ENCODE measurements at places on chromosomes 7 and 10.

DNA sequence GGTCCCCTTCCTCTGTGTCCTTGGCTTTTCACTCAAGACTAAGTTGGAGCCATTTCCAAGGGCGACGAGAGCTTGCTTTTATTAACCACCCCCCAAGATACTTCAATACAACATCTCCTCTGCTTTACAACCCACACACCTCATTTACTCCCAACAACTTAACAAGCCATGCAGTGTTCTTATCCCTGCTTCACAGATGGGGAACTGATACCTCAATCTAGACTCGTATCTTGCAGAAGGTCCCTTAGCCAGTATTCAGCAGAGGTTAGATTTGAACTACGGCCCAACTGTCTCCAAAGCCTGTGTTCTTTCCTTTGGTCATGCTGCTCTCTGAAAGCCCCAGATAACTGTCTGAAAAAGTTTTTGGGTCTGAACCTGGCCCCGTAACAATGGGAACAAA, 444.8 kb downstream of the GRID1 start:
- DNase-seq = no peak

DNA sequence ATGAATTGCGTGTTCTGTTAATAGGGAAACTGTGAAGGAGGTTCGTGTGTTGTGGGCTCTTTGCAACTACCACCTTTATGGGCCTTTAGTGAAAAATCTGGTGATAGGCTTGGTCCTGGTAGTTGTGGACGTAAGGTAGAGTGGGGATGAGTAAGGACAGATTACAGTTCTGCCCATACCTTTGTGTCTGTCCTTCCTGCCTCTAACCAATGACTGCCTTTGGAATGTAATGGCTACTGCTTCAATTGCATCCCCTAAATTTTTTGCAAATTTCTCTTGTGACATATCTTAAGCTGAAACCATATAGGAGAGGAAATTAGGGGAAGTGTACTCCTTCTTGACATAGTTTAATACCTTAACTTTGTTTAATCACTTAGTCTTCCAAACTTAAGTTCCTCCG, 82.3 kb downstream of the ADK start:
- no peak for DNase-seq

- DNase-seq = peak; percentile 12
These were observed 63.6 kb upstream of the IGFBP3 start for GRCh38 chr7:45984386-45985295.

DNA sequence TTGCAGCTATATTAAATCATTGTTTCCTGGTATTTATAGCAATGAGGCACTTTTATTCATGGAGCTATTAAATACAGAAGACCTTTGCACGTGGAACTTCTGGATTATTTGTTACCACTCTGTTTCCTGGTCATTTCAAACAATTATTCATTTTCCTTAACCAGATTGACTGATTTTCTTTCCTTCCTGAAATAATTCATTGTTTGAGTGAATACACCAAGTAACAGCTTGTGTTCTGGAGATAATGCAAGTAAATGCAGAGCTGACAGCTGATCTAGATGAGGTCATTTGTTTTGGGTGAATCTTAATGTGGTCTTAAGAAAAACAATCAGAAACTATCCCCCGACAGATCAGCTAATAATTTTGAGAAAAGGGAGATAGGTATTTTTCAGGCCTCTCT, 497.7 kb downstream of the KIF20B start:
- DNase-seq = no peak

- DNase-seq = peak; percentile 58
These were observed 90.2 kb upstream of the CACUL1 start for GRCh38 chr10:118844731-118845521.

- DNase-seq = no peak
These were observed at the start of gene TFR2 for GRCh38 chr7:100641463-100641859. Gene TFR2 (minus strand): TSS chr7:100641552. CDS start chr7:100641509, 43 bp downstream.
